Left lung (tissue), 14 donors: ENCODE measurements at places on chromosomes 2 and 18. TPM values are rescaled to one million over a fixed set of nuclear protein-coding genes. Genes with fewer than 3 reads are reported as not detected.

DUSP19 gene
- polyA plus RNA-seq, result 4.8 TPM

SLC5A7 gene
- 0.07 TPM for polyA plus RNA-seq

PMS1 gene
- polyA plus RNA-seq, result 51.6 TPM

DNA sequence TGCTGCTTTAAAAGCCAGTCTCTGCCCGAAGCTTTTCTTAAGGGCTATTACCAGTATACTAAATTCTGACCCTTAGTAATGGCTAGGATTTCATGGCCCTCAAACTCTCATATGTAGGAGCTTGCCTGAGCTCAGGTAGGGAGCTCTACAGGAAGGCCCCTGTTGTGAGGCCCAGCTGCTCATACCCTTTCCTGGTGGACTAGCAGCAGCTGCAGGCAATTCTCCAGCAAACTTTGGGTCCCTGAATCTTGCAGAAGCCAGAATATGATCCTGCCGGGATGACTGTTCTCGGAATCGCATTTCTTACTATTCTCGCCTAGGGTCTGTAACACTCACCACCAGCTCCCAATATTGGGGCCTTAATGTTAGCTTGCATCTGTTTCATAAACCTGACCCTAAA lies 106.4 kb upstream of the SERTAD2 start:
- no peak for DNase-seq

DNA sequence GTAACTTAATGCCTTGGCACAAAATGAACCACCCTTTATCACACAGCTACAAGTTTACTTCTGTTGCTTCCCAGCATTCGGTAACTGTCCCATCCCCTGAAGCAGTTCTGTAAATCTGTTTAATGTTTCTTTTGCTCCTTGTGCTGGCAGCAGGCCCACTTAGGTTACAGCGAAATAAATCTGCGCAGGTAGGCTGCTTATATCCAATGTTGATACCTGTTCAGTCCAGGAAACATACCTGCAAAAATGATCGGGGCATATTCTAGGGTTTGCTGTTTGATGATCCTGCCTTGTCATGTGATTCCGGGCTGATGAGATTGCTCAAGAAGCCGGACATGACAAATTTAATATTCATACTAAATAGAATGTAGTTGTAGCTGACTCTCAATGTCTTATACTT lies 23.3 kb downstream of the PELI1 start:
- no peak for DNase-seq

DNA sequence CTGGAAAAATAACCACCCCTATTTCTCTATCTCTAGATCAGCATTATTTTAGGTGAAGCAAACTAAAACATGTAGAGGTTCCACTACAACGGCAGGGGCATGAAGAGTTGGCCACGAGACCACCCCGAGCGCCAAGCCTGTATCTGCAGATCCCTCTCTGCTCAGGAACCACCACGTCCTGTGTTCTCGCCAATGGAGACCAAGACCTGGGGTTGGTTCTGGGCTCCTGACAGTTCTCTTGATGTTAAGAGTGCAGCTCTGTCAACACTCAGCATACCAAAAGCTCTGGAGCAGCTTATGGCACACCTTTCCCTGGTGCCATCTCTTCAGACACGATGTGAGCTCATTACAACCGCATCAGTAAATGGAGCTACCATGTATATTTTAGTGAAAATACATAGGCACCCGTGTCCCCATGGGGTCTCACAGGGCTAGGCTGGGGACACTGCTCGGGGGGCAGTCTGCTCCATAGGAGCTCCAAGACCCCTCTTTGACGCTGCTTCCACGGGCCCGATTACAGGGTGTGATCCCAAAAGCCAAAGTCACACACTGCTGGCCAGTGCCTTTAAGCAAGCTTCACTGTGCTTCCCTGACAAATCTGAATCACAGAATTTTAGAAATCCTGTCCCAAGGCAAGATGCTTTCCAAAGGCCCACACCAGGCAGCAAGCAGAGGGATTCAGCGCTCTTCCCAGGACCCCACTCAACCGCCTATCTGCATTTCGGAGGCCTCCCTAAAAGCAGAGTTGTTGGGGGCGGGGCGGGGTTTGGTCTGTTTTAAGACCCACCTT lies 72.2 kb downstream of the EMILIN2 start:
- no peak for DNase-seq

- no peak for DNase-seq
Measured at GRCh38 chr18:75377258-75377657, 50.2 kb downstream of the SMIM21 start.

DNA sequence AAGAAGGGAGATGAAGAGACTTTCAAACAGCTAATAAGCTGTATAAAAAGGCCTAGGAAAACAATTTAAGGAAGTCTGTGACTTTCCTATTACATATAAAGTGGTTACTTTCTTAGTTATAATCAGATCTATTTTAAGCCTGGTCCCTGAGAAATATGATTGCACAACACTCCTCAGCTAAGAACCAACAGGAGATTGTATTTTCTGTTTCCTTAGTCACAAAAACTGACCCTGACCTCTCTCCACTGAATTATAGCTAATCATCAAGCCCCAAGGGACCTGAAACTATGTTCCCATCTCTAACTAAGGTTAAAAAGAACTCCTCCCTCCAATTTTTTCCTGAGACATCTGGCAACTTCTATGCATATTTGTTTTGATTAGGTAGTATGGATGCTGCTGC lies 106.9 kb downstream of the ROCK1 start:
- peak; percentile 5 for DNase-seq

DNA sequence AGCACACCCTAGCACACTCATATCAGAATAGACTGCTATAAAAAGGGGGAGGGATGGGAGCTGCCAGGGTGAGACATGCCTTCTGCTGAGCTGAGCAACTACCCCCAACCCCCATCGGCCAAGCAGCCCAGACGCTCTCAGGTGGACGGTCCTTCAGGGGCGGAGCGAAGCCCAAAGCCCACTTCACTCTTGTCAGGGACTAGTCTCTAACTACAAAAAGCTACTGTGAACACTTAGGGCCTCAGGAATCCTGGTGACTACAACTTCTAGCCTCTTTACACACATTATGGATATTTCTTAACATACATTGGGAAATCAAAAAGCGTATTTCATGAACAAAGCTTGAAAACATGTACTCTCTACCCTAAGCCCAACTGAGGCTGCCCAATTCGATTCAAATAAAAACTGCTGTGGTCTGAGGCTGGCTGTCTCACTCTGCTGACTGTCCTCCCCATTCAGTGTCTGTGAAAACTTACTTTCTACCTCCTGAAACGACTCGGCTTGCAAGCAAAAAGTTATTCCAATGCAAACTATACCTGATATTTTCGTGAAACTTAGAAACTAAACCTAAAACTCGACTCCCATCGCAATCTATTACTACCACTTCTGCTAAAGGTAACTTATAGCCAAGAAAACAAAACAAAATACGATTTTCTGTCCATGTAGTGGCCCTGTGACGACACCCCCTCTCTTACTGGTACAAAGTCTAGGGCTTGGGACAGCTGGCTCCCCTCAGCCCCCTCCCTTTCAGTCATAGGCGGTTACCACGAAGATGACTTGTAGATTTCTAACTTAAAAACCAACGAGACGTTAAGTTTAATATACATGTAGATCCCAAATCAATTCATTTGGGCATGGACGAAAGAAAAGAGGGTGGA lies 1.2 kb downstream of the SERTAD2 start:
- DNase-seq, result peak; percentile 71
